Astrocyte of the spinal cord (primary cell): ENCODE measurements at places on chromosomes 13 and 19.

DNA sequence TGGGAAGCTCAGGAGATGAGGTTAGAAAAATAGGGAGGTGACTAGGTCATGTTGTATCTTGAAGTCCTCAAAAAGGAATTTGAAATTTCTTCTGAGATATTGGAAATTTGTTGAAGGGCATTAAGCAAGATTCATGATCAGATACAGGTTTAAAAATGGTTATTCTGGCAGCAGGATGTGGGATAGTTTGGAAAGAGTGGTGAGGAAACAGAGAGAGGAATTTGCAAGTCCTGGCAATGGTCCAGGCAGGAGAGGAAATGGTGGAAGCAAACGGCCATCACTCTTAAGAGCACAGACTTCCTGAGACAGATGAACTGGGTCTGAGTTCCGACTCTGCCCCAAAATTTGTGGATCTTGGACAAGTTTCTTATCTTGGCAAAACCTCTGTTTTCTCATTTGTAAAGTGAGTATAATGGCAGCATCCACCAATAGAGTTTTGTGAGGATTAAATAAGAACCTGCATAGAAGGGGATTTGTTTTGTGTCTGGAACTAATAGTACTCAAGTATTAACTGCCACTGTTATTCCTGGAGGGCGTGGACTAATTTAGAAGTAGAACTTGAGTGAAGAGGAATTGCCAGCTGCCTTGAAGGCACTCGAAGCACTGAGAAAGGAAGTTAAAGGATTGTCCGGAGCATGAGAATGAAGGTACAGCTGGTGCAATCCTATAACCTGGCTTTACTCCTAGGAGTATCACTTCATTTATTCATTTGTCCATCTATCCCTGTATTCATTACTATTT is 99.6 kb downstream of the CCNA1 start:
- DNase-seq, result peak; percentile 30

- no peak for DNase-seq
Observed at GRCh38 chr13:50747737-50748350, 95.6 kb downstream of the DLEU7 start.

DNA sequence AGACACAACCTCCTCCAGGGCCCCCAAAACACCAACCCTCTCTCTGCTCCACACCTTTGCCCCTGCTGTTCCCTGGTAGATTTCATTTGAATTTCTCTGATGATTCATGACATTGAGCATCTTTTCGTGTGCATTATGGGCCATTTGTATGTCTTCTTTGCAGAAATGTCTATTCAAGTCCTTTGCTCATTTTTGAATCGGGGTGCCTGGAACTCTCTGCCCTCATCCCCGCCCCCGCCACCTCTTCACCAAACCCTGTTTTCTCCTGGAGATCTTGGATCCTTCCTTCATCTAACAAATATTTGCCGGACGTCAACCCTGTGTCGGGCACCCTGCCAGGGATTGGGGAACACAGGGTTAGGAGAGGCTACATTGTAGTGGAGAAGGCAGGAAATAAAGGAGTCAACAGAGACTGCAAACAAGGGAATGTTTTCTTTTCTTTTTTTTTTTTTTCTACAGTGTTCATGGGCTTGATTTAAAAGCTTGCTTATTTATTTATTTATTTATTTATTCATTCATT is 25.5 kb upstream of the SLC1A5 start:
- DNase-seq, result peak; percentile 72

DNA sequence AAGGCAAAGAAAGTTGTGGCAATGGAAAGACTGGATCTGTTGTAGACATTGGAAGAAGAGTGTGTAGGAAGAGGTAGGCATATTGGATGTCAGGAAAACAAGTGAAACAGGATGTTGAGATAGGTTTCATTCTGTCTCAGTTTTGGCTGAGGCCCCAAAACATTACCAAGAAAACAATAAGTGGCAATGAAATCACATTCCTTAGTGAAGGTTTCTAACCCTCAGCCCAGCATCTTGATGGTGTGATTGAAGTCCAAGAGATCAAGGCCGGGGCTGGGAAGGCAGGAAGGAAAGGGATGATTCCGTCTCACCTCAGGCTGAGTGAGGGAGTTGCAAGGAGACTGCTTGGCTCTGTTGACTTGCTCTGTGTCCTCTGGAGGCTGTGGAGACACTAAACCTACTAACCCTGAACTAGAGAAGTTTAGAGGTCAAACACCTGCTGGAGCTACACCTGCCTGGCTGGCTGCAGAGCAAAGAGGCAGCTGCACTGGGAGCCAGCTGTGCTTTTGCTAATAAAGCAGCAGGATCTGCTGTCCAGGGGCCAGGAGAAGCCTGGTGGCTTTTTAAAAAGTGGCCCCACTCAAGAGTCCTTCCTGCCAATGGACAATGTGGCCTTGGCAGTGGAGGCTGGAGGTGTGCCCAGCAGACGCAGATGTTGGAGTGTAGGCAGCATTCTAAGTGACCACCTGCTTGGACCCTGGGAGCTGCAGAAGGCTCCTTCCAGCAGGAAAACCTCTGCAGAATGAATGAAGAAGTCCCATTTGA is 53.6 kb downstream of the DGKH start:
- no peak for DNase-seq

GRCh38 chr13:110499621-110500281 is 61.8 kb downstream of the RAB20 start:
- DNase-seq, result peak; percentile 91
